ENCODE measurements at places on chromosomes 16 and 17.

DNA sequence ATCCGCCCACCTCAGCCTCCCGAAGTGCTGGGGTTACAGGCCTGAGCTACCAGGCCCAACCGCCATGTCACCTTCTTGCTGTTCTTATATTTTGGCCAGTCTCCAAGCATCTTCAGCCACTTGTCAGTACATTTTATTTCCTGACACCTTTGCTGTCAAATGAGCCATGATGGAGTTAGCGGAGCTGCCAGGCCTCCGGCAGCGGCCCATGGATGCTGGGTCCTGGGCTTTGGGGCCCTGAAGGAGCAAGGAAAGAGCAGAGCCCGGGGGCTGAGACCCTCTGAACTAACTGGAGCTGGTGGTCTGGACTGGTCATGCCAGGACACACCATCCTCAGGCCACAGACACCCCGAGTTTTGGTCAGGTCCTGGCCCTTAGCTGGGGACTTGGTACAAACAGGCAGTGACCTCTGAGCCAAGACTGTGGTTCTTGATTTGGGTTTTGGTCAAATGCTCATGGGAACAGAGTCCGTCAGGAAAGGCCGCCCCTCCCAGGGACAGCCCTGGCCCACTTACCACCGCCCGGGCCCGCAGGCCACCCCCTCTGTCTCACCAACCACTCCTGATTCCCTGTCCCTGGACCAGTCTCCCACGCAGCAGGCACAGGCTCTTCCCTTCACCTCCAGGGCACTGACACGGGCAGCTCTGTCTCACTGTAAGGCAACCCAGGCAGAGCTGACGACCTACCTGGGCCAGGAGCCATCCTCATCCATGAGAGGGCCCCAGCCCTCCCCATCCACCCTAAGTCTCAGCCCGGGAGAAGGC lies 42.0 kb downstream of the TNFRSF13B start:
- no peak for DNase-seq

- DNase-seq: no peak
Observed at GRCh38 chr17:78722246-78722761, 59.8 kb downstream of the CYTH1 start.

DNA sequence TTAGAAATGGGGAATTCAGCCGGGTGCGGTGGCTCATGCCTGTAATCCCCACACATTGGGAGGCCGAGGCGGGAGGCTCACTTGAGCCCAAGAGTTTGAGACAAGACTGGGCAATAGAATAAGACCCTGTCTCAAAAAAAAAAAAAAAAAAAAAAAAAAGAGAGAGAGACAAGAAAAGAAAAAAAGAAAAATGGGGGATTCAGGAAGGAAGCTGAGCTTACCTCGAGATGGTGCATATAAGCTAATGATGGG lies 150.8 kb upstream of the RPH3AL start:
- no peak for DNase-seq

DNA sequence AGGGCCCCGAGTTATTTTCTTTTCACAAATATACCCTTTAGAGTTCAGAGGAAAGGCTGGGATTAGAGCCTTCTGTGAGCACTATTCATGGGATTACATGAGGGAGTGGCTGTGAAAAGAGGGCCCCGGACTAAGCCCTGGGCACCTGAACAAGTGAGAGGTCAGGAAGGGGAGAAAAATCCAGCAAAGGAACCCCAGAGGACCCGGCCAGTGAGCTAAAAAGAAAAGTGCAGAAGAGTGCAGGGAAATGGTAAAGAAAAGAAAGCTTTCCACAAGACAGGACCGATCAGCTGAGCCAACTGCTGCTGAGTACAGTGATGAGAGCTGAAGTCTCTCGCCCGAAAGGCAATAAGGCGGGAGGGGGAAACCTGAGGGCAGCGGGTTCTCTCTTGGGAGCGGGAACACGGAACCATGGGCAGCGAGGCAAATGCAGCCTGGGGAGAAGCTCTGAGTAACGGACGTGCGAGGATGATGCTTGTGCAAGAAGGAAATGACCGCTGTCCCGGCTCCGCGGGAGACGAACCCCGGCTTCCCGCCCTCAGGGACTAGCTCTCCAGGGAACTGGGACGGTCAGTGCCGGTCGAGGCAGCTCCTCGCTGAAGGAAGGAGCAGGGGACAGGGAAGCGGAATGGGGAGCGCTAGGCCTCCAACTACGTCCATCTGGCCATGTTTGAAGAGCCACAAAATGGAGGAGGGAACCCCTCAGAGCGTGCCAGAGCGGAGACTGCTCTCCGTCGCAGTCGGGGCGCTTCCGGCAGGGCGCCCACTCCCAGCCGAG lies 665 bp upstream of the ALDH3A2 start:
- peak; percentile 72 for DNase-seq

DNA sequence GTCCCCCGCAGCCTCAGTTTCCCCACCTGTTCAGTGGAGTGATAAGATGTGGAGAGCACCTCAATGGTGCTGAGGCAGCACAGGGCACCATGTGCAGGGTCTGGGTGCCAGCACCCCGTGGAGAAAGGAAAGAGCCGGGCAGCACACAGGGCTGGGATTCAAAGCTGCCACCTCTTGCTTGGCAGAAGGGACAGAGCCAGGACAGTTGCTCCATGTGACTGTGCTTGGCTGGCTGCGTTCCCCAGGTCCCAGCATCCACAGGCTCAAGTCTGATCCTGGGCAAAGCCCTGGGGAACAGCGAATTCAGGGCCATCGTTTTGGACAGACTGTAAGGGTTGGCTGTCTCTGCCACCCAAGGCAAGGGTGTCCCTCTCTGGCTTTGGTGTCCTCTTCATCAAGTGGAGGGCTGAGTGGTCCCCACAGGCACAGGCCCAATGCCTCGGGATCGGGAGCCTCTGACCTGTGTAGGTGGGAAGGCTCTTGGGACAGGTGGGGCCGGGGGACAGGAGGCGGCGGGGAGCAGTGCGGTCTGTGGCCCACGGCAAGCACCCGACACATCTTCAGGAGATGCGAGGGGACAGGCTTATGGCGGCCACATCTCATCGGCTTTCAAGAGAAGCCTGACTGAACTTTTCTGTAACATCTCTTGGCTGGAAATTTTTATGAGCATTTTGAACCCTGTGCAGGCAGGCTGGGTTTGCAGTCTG lies 8.5 kb downstream of the ZNF469 start:
- no peak for DNase-seq

DNA sequence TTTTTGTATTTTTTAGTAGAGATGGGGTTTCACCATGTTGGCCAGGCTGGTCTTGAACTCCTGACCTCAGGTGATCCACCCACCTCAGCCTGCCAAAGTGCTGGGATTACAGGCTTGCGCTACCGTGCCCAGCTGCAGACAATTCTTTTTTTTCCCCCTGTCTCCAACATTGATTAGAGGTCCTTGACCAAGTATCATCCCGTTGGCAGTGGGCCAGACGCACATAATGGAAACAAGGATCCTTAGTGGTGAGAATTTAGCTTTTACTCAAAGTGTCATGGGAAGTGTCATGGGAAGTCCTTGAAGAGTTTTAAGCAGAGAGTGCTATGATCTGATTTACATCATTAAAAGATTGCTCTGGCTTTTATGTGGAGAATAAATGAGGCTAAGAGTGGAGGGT lies 2.1 kb upstream of the FBXO47 start:
- DNase-seq: no peak

DNA sequence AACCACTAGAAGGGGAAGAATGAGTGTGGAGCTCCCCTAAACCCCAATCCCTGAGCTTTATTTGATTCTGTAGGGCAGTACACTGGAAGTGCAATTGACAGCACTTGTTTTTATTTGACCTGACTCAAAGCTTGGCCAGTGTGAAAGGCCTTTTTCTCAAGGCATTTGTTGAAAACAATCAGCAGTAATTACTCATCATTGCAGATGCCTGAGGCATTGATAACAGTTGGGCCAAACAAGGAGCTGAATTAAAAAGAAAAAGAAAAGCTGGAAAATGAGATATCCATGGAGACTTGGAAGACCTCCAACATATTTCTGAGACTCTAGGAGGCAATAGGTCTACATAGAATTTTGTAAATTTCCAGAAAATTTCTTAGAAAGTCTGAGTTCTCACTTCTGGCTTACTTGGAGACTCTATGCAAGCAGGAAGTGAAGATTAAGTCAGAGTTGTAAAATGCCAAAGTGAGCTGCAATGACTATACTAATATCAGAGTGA lies 200.8 kb upstream of the KCNJ16 start:
- DNase-seq: peak; percentile 92

DNA sequence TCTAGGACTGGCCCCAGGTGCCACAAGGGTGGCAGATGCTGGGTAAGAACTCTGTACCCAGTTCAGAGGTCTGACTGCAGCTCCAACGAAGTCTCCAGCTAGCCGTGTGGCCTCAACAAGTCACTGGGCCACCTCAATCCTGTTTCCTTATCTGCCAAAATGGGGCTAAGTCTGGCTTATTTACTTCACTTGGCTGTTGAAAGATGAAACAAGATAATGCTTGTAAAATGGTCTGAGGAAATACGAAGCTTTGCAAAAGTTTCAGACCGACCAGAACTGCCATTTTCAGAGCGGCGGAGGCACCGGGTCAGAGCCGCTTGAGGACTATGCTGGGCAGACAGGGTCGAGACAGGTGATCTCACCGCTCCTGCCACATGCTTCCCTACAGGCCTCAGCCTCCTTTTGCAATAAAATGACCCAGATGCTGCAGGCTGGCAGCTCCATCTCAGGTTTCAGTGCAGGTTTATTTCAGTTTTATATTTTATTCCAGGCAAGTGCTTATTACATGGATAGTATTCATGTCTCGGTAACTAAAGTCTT lies 17.2 kb downstream of the MNT start:
- no peak for DNase-seq

- no peak for DNase-seq
Observed at GRCh38 chr17:75825149-75825552, 19.1 kb downstream of the UNC13D start.

- no peak for DNase-seq
Observed at GRCh38 chr16:1012722-1013592, 31.4 kb downstream of the SOX8 start.

DNA sequence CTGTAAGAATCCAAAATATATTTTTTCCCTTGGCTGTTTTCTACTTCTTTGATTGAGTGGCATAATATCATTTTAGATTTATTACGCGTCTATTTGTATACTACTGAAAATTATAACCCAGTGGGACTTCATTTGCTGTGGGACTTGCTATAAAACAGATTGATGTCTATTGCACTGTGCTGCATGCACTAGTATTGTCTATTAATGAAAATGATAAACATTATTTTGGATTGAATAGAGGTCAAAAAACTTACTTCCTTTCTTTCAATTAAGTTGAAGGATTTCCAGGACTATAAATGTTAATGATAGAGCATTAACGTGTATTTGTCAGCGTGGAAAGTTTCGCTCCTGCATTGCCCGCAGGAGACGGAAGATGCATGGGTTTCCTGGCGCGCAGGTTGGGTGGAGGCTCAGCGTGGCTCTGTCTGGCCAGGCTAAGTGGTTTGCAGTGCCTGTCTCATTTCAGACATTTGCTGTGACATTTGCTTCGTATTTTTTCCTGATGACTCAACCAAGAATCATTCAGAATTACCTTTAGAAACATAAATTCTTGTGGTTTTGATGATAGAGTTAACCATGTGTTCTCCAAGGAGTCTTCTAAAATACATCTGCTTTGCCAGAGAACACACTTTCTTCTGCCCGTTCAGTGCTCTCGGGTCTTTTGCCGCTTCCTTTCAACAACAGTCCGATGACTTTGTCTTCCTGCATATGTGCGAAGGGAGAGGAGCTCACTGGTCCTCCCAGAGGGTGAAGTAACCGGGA lies 216.7 kb downstream of the RPTOR start:
- DNase-seq: peak; percentile 87

DNA sequence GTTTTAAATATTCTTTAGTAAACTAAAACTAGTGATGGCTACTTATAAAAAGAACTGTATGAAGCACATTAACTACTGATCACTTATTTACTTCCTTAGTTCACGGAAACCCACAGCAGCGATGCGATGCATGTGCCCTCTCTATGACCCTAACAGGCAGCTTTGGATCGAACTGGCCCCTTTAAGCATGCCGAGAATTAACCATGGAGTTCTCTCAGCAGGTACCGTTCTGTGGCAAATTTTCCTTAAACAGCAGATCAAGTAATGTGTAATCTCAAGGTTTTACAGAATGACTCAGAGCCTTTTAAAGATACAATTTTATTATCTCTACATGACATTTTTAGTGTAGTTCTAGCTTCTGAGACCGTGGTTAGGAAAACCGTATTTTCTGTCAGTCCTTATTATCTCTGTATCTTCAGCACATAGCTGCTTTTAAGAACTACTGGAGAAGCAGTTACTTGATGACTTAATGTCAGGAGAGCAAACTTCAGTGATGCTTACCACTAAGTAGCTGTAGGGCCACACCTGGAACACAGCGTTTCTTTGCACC lies 43.0 kb downstream of the GAN start:
- no peak for DNase-seq

GRCh38 chr17:65173284-65173793 lies 36.2 kb downstream of the RGS9 start:
- peak; percentile 54 for DNase-seq
